ENCODE measurements at places on chromosomes 12 and 14.

DNA sequence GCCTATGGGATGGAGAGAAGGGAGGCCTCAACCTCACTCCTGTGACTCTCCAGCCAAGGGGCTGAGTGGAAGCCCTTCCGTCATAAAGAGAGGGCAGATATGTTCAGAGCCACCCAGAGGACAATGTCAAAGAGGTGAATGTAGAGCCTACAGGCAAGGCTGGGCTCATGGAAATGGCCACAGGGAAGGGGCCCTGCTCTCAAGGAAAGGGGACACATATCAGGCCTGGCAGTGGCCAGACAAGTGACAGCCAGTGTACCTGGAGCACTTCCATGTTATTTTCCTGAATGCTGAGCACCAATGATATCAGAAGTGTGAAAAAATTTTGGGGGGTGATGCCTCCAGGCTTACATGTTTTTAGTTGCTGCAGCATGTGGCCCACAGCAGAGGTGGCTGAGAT is 36.6 kb upstream of the DDX11 start:
- no peak for DNase-seq

- no peak for DNase-seq
Observed at GRCh38 chr12:28884904-28885679, 264.0 kb upstream of the FAR2 start.

DNA sequence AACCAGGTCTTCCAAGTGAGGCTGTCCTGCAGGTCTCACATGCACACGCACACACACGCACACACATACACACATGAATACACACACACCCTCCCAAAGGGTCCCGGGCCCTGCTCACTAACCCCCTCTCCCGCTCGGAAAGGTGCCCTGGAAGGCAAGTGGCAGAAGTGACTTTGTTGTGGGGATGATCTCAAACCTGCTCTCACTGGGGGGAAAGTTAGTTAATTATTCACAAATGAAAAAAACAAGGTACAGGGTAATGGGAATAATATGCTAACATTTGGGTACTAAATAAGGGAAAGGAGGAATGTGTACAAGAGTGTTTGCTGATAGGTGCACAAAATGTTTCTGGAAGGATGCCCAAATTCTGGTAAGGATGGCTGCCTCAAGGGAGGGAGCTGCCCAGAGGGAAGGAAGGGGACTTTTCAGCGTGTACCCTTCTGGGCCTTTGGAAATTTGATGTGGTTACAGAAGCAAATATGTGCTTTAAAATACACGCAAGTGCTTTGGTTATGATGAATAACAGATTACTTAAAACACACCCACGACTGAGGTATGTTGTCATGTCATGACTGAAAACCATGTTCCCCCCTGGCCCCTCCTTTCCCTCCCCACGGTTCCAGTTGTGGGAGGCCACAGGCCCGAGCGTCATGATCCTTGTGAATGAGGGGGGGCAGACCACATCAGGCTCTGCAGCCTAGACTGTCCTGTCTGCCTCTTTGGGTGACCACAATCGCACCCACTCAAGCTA is 43.3 kb upstream of the PLEKHG6 start:
- no peak for DNase-seq

DNA sequence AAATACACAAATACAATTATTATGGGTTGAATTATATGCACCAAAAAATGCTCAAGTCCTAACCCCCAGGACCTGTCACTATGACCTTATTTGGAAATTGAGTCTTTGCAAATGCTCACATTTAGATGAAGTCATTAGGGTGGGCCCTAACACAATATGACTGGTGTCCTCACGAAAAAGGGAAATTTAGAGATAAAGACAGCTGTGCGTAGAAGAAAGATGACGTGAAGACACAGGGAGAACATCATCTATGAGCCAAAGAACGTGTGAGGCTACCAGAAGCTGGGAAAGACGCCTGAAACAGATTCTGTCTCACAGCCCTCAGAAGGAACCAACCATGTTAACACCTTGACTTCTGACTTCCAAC is 259.2 kb downstream of the EMP1 start:
- no peak for DNase-seq

GRCh38 chr12:92995258-92995903 is 66.3 kb upstream of the EEA1 start:
- DNase-seq: no peak

Measured in stimulated activated CD4-positive, alpha-beta T cell treated with anti-CD3 and anti-CD28 coated beads, Interleukin-1b, Interleukin-23, amount 100 ng/mL, for 1 hour (primary cell).